ENCODE measurements at places on chromosomes 16 and 17.

GRCh38 chr16:84137769-84138357, 7.1 kb downstream of the HSDL1 start:
- DNase-seq: no peak

DNA sequence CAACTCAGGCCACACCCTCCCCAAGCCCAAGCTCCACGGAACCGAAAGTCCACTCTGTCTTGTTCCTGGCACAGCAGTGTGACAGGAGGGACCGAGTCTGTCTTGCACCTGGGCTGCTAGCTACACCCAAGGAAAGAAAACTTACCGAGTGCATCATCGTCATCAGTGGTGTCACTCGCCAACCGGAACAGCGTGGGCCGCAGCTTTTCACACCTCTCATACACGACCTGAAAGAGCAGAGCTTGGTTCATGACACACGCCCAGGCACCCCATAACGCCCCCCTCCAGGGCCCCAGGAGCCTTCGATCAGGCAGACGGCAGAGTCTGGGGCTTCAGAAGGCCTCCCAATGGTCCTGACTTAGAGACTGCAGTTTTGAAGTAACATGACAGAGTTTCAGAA, 27.5 kb downstream of the GGA2 start:
- no peak for DNase-seq

- no peak for DNase-seq
Observed at GRCh38 chr17:8799570-8800212, 526 bp upstream of the MFSD6L start.

GRCh38 chr16:3716831-3717234, 491 bp downstream of the TRAP1 start:
- DNase-seq: peak; percentile 34

DNA sequence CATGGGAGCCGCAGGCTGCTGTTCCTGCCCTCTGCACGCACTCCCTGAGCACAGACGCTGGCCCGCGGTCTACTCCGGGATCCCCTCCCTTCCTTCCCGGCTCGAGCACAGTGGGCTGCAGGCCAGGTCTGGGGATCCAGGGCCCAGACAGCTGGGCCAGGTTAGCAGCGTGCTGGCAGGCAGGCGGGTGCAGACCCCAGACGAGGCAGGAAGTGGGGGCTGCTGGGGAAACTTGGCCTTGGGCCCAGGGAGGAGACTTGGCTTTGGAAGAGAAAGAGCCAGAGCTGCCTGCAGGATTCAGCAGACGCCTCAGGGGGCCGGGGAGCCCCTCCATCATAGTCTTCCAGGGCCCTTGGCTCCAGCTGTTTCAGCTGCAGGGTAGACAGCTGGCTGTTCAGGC, 30.2 kb upstream of the ABCC3 start:
- DNase-seq: peak; percentile 42

DNA sequence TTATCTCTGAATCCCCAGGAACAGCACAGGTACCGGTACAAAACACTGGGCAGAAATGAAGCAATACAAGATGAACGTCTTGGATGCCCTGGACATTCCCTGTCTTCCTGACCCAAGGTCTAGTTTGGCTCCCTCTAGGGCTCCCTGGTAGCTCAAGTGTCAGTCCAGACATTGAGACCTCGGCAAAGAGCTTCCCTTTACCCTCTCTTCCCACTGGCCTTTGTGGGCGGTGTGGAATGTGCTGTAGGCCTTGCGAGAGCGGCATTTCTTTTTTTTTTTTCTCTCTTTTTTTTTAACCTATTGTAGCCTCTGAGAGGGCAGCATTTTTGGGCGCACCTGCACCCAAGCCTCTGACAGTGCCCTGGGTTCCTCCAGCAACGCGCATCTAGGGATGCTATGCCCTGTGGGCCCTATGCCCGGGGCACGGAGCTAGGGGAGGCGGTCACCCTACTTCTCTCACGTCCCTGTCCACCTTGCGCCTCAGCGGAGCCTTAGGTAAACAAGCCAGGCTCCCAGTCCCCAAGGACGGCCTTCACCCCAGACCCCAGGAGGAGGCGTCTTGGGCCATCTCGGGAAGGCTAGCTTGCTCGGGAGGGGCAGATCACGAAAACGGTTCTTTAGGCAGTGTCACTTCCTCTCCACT, 1.2 kb upstream of the NFATC3 start:
- DNase-seq: peak; percentile 24

DNA sequence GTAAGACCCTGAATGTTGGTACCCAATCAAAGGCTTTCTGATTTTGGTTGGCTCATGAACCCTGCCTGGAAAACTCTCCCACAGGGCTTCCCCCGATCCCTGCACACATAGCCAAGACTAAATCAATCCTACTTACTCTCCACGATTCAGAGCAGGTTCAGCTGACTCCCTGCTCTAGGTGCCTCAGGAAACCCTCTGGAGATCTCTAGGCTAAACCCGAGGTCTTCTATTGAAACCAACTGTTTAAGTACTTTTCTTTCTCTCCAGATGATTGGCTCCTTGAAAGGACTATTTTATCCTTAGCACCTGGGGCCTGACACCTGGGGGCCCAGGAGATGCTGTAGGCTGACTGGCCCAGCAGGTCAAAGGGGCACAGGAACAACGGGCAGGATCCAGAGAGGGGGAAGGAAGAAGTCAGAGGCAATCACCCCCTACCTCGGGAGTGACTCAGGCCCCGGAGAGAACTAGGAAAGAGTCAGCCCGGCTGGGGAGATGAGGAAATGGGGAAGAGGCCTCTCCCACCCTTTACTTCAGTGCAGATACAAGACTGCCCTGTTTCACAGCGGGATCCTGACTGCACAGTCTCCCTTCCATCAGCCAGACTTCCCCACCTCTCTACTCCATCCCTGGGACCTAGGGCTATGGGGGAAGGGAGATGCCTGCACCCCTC, 2.0 kb downstream of the TBC1D10B start:
- DNase-seq: no peak

GRCh38 chr17:200586-200985, 19.1 kb upstream of the DOC2B start:
- peak; percentile 1 for DNase-seq

- peak; percentile 33 for DNase-seq
Observed at GRCh38 chr17:81402530-81402941, 7.3 kb downstream of the BAHCC1 start.

- DNase-seq: no peak
Observed at GRCh38 chr16:3832668-3833067, 47.8 kb downstream of the CREBBP start.

GRCh38 chr16:66300037-66300436, 66.5 kb upstream of the CDH5 start:
- no peak for DNase-seq

GRCh38 chr17:48002916-48003416, 32.1 kb downstream of the CDK5RAP3 start:
- no peak for DNase-seq

GRCh38 chr16:50578137-50578536, 29.9 kb downstream of the NKD1 start:
- no peak for DNase-seq
